ENCODE measurements at places on chromosomes 2 and 18.

GRCh38 chr2:9639740-9640343, 9.0 kb upstream of the YWHAQ start:
- no peak for DNase-seq

DNA sequence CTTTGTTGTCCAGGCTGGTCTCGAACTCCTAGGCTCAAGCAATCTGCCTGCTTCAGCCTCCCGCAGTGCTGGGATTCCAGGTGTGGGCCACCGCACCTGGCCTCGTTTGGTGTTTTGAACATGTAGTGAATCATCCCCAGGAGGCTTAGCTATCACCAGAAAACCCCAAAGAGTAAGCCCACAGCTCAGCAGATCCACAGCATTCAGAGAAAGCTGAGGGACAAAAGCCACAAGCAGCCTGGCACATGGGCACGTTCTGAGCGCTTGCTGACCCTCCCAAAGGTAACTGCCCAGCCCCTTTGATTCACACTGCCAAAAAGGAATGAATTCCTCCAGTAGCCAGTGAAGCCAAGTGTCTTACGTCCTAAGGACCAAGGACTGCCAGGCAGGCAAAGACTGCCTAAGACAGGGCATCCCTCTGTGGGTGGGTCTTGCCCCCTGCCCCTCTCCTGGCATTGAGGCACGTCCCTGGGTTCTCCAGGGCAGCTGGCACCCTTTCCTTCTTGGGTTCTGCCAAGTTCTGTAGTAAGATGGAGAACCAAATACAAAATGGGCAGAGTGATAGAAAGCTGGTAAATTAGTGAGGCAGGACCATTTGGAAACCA, 31.7 kb downstream of the MBP start:
- no peak for DNase-seq

GRCh38 chr2:233011702-233012131, 1.3 kb downstream of the NGEF start:
- no peak for DNase-seq

DNA sequence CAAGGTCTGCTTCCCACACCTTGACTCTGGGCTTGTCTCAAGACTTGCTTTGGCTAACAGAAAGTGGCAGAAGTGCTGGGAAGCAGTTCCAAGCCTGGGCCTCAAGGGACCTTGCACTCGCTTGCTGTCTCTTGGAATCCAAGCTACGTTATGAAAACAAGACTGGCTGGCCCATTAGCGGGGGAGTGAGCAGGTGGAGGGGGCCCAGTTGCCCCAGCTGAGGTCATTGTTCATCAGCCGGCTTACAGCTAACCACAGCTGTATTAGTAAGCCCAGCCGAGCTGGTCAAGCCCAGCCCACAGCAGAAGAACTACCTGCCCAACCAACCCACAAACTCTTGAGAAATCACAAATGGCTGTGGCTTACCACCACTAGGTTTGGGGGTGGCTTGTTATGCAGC, 63.1 kb downstream of the MARCO start:
- DNase-seq: no peak

DNA sequence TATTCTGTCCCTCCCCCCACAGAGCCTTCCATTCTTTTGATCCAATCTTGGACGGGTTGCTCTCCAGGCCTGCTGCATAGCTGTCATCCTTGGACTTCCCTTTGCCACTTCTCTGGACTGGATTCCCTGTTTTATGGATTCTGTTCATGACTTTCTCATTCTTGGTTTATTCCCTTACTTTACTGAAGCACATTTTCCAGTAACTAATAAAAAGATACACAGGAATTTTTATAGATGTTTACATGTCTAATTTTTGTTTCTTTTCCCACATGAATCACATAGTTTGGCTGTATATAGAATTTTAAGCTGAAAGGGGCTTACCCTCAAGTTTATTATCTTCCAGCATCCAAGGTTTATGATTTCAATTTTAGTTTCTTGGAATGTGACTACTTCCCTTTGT, 37.9 kb downstream of the GDF7 start:
- no peak for DNase-seq

GRCh38 chr18:76492669-76493212, 2.3 kb downstream of the ZNF516 start:
- DNase-seq: peak; percentile 99

GRCh38 chr2:94997981-94998930, 27.3 kb upstream of the MAL start:
- DNase-seq: no peak

DNA sequence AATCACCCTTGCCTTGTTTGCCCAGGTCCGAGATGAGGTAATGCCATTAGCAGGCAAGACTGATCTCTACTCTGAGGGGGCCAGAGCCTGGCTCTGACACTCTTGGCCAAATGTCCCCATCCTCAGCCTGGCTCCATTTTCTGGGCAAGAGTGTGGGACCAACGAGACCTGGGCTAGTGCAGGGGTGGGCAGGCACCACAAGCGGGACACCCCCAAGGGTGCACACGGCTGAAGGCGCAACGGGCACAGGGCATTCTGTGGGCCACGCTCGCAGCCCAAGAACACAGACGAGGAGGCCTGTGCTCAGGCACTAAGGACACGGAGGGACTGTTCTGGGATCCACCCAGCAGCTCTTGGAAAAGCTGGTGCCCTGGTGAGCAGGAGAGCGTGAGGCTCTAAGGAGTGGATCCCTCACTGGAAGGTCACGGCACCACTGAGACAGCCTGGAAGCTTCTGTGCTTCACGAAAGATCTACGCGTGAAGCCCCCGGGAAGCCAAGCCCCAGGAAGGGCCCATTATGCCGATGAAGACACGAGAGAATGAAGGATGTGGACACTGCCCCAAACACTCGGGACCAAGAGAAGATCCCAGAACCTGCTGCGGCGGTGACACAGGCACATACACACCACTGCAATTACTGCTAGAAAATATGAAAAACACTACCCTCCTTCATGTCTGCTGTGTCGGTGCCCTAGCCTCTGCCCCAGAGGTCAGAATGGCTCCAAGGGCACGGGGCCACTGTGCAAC, 138.2 kb downstream of the HDAC4 start:
- no peak for DNase-seq

- no peak for DNase-seq
Observed at GRCh38 chr2:68764041-68764805, 29.6 kb downstream of the ARHGAP25 start.

GRCh38 chr18:48328473-48329210, 80.5 kb downstream of the ZBTB7C start:
- no peak for DNase-seq

GRCh38 chr2:133266926-133267590, 301.2 kb downstream of the NCKAP5 start:
- no peak for DNase-seq

DNA sequence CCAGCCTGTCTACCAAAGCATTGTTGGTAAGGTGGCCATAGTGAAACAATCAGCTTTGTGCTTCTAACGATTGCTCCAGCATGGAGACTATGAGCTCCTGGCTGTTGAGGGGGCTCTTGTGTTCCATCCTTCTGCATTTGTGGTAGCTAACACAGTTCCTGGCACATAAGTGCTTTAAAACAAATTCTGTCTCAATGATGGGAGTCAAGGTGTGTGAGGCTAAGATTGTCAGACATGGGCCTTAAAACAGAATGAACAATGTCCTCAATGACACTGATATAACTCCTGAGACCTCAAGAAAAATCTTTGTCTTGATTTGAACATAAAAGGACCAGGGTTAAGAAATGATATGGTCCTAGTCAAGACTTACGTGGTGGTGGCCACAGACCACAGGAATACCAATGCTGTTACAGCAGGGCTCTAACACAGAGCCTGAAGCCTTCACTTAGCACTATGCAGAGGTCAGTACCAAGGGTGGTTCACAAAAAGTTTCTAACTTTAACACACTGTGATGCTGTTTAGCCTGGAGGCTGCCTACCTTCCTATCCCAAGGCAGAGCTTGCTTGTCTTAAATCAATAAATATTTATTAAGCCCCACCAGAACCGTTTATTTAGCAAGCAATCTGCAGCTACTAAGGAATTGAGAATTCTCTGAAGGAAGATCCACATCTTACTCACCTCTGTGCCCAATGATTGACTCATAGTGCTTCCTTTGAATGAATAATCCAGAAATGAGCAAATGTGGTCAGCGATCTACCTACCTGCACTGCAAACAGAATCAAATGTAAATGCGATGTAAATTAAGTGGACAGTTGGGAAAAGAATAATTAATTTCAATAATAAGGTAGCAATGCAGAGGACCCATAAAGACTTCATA, 35.1 kb downstream of the EVA1A start:
- DNase-seq: no peak

GRCh38 chr2:59932341-59932740, 621.1 kb downstream of the BCL11A start:
- DNase-seq: no peak

DNA sequence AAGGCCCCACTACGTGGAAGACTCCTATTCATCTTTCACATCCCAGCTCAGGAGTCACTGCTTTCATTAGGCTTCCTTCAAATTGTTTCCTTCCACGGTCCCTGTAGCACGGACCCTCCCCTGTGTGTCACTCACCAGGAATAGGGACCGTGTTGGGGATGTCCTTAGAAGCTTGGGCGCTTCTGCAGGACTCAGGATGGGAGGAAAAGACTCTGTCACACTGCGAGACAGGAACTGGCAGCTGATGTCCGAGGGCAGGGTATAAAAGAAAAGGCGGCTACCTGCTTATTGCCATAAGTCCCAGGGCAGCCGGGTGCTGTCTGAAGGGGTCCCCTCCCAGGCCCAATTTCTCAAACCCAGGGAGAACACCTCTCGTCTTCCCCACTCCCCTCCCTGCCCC, 79.1 kb downstream of the BCL2L11 start:
- DNase-seq: no peak

- no peak for DNase-seq
Observed at GRCh38 chr2:165016772-165017411, 61.6 kb upstream of the SLC38A11 start.

GRCh38 chr2:236717729-236718128, 148.1 kb downstream of the ACKR3 start:
- DNase-seq: no peak

GRCh38 chr2:201880993-201881611, 74.8 kb downstream of the CDK15 start:
- no peak for DNase-seq

DNA sequence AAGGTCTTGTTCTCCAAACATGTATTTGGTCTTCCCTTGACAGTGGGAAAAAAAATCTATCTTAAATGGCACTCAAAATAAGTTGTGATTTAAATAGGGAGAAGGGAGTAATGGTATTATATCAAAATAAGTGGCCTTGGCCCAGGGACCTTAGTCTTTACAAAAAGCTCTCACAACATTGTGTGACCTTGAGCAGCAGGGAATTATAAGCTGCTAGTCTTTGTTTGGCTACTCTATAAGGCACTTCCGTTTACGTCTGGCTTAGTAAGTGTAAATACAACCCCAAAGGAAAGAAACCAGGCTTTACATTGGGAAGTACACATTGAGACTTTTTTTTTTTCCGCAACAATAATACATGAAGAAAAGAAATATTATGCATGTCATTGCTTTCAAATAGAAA, 734.0 kb upstream of the LINC00305 start:
- no peak for DNase-seq

DNA sequence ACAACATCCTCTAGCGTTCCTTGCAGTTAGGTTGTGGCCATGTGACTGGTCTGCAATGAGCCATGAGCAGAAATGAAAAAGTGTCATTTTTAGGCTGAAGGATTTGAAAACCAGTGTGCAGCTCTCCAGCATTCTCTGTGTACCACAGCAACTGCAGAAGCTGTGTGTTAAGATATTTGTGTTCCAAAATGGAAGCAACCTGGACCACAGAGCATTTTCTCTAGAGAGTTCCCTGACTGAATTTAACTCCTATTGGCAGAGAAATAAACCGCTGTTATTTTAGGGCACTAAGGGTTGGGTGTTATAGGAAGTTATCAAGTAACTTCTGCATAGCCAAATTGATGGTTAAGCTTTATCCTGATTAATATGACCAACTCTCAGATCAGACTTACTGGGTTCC, 257.2 kb upstream of the THUMPD2 start:
- no peak for DNase-seq

GRCh38 chr2:19785447-19785846, 116.3 kb downstream of the TTC32 start:
- DNase-seq: no peak

All from activated CD4-positive, alpha-beta T cell treated with anti-CD3 and anti-CD28 coated beads, Interleukin-2, amount 50 U/mL, for 4 hours (primary cell).